ENCODE measurements at places on chromosomes 11 and 22. TPM values are rescaled to one million over a fixed set of nuclear protein-coding genes. Genes with fewer than 3 reads are reported as not detected.

OR52A1 gene
- not detected for total RNA-seq

SLC22A9 gene
- not detected for total RNA-seq

KLHL35 gene
- 0.98 TPM for total RNA-seq

DNA sequence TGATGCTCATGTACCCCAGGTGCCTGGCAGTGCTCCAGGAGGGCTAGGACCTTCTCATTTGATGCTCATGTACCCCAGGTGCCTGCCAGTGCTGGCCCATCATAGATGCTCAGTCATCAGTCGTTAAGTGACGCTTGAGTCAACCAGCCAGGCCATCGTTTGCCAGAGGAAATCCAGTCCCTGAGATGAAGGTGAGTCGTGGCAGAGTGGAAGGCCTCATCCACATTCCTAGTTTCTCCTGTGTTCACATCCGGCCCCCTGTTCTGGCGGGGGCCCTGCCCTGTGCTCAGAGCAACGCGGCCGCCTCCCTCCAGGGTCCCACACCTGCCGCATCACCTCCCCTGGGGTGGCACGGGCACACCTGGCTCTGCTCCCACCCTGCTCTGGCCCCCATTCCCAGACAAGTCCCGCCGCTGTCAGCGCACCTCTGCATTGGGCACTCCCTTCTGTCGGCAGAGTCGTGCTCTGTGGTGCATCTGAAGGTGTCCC lies 279.9 kb downstream of the BRD1 start:
- DNase-seq: no peak

GUCY1A2 gene
- not detected for total RNA-seq

GRCh38 chr11:5631417-5631816 lies 6.6 kb downstream of the TRIM34 start:
- no peak for DNase-seq

DNA sequence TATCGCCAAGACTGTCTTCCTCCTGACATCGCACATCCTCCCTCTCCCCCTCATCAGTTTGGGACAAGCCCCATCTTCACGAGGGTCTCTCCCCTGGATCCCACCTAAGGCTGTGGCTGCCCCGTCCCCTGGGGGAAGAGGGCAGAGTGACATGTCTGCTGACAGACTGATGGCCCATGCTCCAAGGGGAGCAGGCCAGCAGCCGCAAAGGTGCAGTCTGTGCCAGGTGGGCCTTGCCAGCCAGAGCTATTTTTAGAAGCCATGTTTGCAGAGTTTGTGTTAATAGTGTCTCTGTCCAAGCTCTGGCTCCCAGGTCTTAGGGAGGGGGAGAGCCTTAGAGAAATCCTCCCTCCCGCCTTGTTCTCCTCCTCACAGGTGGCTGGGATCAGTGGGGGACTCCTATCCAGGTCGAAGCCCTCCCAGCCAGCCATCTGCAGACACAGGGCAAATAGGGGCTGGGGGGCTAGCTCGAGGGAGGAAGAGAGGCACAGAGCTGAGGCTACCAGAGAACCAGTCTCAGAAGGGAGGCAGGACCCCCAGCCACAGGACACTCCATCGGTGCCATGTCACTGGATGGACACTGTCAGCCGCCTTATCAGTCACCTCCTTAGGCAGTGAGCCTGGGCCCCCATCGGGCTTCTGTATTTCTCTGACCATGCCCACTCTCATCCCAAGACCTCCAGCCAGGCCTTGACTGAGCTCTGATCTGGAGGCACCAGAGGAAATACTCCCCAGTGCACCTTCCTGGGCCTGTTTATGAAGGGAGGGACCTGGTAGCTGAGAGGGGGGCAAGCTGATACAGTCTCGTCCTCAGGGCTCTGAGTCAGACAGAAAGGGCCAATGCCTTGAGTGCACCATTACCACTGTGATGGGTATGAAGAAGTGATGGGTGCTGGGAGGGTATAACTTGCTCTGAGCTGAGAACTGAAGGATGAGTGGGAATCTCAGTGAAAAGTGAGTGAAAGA lies 49.3 kb downstream of the CHRDL2 start:
- DNase-seq: no peak

- no peak for DNase-seq
These were observed 282.1 kb downstream of the MIAT start for GRCh38 chr22:26939466-26939865.

SCN2B gene
- not detected for total RNA-seq

DNA sequence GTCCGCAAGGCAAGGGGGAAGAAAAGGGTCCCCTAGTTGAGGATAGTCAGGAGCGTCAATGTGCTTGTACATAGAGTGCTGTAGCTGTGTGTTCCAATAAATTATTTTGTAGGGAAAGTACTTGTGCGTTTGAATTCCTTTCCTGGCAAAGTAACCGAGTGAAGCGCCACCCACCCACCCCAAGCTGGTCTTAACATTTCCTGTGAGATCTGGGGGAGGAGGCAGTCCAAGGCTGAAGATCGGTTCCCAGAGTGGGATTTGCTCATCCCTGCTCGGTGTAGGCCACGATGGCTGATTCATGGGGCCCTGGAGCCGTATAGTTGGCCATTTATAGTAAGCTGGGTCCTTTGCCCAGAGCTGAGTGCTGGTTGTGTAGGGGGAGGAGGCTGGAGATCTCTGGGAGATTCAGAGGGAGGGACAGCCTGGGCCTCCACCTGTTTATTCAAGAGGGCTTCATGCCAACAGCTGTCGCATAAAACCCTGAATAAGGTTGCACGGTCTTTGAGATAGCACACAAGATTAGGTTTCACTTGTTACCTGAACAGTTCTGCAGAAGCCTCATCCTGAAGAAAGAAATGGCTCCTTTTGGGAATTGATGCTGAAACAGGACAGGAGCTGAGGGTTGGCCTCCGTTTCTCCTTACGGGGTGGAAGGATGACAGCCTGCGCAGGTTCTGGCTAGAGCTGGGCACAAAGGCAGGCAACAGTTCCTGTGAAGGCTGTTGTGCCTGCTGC lies 2.4 kb downstream of the ATF4 start:
- DNase-seq: no peak

DNA sequence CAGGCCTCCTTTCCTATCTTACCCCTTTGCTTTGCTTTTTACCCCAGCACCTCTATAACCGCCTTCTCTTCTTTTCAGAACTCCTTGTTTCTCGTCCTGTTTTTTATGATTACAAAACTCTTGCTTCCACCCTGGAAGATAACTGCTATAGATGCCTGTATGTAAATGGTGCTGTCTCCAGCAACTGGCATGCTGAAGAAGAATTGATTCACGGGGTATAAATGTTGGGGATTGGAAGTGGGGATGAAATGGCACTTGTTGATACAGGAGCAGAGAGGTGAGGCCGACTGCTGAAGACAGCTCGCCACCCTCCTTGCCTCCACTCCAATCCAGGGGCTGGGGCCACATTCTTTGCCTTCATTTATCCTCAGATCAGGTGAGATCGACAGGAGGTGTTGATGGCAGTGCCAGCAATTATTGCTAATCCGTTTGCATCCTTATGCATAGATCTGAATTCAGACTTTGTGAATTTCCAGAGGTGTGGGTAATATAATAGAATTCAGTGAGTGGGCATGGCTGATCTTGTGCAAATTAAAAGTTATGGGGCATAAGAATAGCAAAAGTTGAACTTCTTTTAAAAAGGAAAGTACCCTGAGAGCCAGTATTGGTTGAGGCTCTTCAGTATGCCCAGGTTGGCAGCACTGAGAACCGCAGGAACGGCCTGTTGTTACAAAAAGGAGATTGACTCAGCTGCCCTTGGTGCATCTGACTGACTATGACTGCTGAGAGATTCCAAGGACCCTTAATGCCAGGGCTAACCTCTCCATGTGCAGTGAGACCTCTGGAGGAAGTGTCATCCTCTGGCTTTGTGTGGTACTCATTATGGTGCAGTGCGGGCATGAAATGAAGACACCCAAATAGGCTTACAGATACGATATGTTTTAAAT lies 5.3 kb downstream of the NEAT1 start:
- DNase-seq: no peak
